ENCODE measurements at places on chromosomes 5 and 9.

GRCh38 chr5:68562308-68562707 lies 346.8 kb downstream of the PIK3R1 start:
- no peak for DNase-seq

DNA sequence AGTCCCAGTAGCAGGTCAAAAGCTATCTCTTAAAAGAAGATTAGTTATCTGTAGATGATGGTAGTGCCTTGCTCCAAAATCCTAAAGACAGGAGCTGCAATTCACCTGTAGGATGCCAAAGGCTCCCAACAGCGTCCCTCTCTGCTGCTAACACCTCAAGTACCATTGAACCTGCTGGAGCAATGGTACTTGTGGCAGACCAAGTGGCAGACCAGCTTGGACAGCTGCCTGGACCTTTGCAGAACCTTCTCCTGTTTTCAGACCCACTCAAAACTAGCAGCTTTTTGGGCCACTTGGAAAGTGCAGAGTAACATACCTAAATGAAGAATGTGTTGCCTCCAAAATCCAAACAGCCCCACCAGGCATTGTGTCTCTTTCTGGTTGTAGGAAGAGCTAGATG lies 6.9 kb upstream of the CCDC180 start:
- DNase-seq = no peak

- DNase-seq = no peak
These were observed 75.5 kb upstream of the PRRC1 start for GRCh38 chr5:127441799-127442484.

DNA sequence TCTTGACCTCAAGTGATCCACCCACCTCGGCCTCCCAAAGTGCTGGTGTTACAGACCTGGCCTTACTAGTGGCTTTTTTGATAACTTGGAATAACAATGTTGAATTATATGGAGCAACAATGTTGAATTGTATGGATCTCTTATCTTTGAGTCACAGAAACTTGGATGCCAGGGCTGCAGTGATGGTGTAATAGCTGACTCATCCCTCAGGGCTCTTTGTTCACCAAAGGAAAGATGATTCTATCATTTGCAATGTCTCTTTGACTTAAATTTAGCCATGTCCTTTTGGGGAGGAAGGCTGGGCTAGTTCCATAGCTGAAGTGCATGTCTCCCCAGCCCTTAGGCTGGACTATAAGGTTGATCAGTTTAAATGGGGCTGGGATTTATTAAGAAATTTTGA lies 172.3 kb downstream of the PDZD2 start:
- DNase-seq = no peak

All from GM12864 (cell line).